ENCODE measurements at places on chromosomes 3 and 15. TPM values are rescaled to one million over a fixed set of nuclear protein-coding genes. Genes with fewer than 3 reads are reported as not detected.

Gene EIF3J
- 186 TPM for total RNA-seq

Gene TNFAIP8L3
- 2.1 TPM for total RNA-seq

Gene PLA2G4D
- not detected for total RNA-seq

Gene FRMD5
- 0.28 TPM for total RNA-seq

Gene C3orf22
- not detected for total RNA-seq

Gene MAP1A
- total RNA-seq, result 0.75 TPM

Gene SMAD6
- 0.26 TPM for total RNA-seq

Gene ULK4
- 12.7 TPM for total RNA-seq

Gene RLBP1
- not detected for total RNA-seq

Gene SPRED1
- 1.4 TPM for total RNA-seq

Gene TGFBR2
- total RNA-seq, result 56.3 TPM

Gene TXNRD3
- 1.3 TPM for total RNA-seq

Gene SRGAP3
- 0.84 TPM for total RNA-seq

Gene XIRP1
- 5.3 TPM for total RNA-seq
